Left ventricle myocardium superior (tissue), 1 donor: ENCODE measurements at places on chromosomes 3 and 15. TPM values are rescaled to one million over a fixed set of nuclear protein-coding genes. Genes with fewer than 3 reads are reported as not detected.
A peak's percentile ranks its signal among the peaks of the same experiment; 100 is the strongest.

- peak; percentile 60 for DNase-seq
Measured at GRCh38 chr15:85793641-85794597, 806 bp downstream of the KLHL25 start.

- DNase-seq: no peak
Measured at GRCh38 chr15:29048011-29048410, 162.2 kb downstream of the APBA2 start.

APOD gene
- total RNA-seq: 603 TPM

GRCh38 chr3:9224490-9224889, 25.0 kb downstream of the SRGAP3 start:
- DNase-seq: no peak

GRCh38 chr3:124097362-124098131, 105.6 kb upstream of the ROPN1 start:
- no peak for DNase-seq

DNA sequence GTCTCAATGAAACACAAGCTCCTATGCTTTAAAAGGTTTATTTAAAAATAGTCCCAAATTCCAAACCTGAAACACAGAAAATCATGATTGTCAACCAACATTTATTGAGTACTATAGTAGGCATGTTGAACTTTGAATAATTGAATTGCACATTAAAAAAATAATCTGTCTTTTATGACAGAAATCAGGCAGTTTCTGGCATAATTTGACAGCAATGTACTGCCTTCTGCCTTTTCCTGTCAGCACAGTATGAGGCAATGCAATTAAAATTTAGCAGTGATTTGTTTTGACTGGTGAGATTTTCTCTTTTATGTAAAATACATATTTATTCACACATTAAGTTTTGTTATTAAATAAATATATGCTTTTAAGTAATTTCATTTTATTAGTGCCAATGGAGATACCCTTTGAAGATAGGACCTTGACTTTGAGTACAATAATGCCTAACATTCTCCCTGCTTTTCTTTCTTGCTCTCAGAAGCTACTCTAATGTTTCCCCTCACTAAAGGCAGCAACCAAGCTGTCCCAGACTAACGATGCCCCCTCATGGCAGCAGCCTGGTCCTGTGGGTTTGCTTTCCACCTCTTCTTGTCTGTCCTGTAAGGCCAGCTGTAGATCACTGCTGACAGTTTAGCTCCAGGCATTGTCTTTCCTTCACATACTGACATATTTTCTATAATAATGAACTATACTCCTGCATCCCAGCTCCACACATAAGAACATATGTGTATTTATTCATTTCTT, 346.7 kb downstream of the IL20RB start:
- DNase-seq: no peak

- no peak for DNase-seq
Measured at GRCh38 chr15:92781925-92782453, 118.1 kb upstream of the CHD2 start.

- no peak for DNase-seq
Measured at GRCh38 chr3:183449391-183449790, 21.0 kb upstream of the MCF2L2 start.

DNA sequence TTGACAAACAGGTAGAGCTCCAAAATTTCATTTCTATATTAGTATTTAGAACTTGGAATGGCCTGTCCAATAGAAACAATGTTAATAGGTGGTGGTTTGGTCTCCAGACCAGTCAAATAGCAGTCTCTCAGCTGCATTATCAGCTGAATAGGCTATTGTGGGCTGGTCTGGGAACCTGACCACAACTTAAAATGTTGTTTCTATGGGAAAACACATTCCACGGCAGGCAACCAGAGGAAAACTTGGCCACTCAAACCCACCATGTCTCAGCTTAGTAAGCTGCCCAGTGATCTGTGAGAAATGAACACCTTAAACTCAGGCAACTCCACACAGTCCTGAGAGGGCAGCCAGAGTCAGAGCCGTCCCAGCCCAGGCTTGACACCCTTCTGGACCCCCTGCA, 20.4 kb downstream of the FBN1 start:
- no peak for DNase-seq
